Brain pericyte (primary cell): ENCODE measurements at places on chromosomes 2 and 18.

- no peak for DNase-seq
Measured at GRCh38 chr18:31148600-31148999, 14.1 kb downstream of the DSC1 start.

DNA sequence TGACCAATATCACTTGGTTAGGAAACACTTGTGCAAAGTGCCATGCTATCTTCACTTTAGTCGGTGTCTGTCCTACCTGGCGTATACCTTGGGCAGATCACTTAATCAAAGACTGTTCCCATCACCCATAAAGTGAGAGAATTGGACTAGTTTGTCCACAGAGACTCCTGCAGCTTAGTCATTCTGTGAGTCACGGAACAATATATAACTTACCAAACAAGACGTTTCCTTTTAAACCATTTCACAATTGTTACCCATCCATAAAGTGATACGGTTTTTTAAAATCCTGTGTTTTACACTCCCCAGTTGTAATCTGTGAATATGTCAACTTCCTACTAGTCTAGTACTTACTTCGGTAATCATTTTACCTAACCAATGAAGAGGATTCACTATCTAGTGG lies 499.3 kb upstream of the SMIM21 start:
- DNase-seq: no peak

DNA sequence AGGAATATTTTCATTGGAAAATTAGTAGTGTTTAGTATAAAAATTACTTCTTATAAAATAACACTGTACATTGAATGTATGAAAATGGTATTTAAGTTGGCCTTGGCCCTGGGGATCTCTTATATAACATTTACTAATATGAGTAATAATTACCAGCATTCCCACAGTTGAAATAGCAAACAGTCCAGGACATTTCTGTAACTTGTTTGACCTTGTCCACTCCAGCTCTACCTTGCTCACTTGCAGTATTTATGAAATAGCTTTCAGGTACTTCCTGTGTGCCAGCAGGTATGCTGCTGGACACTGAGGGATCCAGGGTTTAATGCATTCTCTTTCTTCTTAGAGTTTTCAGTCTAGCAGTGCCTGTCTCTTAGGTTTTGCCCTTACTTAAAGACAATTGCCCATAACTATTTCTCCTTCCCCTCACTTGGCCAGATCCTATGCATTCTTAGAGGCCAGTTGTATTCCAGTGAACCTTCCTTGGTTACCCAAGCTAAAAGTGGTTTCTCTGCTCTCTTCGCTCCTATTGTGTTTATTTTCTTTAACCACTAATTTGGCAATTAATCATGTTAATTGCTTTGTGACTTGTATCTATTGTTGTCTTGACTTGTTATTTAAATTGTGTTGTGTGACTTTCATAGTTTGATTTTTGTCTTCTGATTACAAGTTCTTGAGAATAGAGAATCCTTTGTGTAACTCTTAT lies 25.9 kb downstream of the BABAM2 start:
- DNase-seq: no peak

DNA sequence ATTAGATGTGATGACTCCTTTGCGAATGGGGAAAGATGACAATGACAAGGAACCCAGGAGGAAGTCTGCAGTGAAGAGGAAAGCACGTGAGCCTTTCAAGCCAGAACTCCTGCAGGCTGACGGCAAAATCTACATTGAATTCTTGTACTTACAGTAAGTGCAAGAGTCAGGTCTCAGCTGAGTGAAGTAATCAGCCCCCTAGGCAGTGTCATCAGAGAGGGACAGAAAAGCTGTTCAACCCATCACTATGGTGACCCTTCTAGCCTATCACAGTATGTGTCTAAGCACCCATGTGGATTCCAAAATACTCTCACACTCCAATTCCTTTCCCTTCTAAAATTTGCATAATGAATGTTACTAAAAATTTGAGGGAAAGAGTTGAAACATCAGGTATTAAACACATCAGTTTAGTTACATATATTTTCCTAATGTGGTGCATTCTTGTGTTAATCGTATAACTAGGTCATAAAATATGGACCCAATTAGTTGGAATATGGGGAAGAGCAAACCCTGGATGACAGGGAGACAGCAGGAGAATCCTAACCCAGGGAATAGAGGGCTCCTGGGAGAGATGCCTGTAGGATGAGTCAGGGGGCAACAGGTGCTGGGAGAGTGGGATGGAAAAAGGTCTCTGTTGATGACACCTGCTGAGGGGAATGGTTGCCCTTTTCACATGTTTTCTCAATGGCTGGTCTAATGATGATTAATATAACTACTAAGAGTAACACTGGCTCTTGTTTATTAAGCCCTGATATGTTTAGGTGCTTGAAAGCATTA lies 39.5 kb downstream of the VWC2L start:
- no peak for DNase-seq

GRCh38 chr2:241795021-241795999 lies 13.7 kb upstream of the NEU4 start:
- no peak for DNase-seq

- no peak for DNase-seq
Measured at GRCh38 chr18:56068701-56069100, 480.7 kb upstream of the TCF4 start.

DNA sequence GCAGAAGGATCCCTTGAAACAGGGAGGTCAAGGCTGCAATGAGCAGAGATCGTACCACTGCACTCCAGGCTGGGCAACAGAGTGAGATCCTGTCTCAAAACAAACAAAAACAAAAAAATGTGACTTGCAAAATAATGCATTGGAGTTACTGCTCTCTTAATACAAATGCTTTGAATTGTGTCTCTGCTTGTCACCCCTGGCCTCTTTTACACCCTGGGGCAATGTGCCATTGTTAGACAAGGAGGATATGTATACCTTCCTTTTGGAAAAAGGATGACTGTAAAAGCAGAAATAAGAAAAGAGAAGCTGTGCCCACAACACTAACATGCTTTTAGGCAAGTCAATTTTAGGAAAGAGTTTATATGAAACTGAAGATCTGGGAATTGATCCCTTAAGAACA lies 20.8 kb upstream of the C2orf74 start:
- no peak for DNase-seq

- DNase-seq: no peak
Measured at GRCh38 chr2:107174171-107174570, 288.2 kb upstream of the ST6GAL2 start.

GRCh38 chr2:7430421-7430868 lies 513.2 kb downstream of the RNF144A start:
- DNase-seq: no peak

DNA sequence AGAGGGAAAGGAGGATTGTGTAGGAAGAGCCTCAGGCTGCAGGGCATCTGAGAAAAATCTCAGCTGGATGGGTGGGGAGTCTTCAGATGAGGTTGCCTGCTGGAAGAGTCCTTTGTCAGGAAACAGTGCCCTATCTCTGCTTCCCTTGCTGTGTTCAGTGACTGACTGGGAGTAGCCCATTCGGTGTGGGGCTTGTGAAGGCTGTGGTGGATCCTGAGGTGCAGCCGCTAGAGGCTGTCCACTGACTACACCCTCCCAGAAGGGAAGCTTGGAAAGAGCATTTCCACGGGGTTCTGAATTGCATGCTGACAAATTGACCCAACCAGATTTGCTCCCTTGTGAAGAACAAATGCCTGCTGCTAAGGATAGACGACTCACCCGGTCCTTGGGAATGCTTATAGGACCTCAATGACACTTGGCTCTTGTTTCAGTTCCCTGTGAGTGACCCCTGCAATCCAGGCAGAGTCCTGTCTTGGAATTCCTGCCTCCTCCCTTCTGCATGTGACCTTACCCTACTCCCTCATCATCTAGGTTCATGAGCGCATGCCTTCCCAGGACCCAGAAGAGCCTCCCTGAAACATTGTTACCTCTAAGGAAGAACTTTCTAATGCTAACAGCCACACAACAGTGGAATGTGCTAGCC lies 109.7 kb upstream of the FAM136A start:
- DNase-seq: no peak

- no peak for DNase-seq
Measured at GRCh38 chr2:173258701-173259100, 96.0 kb upstream of the CDCA7 start.

DNA sequence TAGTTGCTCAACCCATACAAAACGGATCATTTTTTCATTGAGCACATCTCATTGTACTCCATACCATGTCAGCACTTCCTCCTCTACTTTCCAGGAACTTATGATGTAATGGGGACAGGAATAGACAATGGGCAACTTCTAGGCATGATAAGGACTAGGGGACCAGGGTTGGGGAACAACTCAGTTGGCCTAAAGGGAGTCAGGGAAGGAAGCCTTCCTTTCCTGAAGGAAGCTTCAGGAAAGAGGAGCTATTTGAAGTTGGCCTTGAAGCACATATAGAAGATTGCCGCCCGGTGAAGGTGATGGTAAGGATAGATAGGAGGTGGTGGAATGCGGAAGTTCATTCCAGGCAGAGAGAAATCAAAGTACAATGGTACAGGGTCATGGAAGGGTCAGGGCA lies 283.9 kb downstream of the SLC8A1 start:
- DNase-seq: no peak

- no peak for DNase-seq
Measured at GRCh38 chr18:3447068-3447894, 2.7 kb upstream of the TGIF1 start.
